CD4-positive, alpha-beta T cell treated with Interleukin-4 for 1 hour (primary cell): ENCODE measurements at places on chromosomes 12 and 14.

DNA sequence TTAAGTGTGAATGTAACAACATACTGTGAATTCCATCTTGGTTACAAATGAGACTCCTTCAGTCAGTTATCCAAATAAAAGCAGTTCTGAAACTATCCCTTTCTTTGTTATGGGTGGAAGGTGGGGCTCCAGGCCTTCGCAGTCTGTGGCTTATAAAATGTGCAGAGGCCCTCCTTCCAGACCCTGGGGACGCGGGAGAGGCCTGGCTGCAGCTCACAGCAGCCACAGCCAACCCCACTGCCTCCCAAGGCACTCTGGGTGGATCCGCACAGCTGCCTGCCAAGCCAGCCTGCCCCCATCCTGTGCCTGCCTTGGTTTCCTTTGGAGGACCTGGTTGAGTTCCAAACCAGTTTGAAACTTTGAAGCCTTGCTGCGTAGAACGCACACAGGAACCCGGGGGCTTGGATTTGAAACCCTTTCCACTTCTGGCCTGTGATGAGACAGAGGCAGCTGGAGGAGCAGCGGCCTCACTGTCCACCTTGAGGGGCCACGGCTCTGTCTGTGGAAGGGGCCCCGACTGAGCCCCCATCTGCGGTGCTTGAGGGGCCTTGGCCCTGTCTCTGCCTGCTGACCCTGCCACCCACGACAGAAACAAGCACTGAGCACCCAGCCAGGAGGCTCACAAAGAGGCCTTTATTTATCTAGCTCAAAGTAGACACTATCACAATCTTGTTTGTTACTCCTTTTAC lies 30.4 kb downstream of the CCNK start:
- no peak for DNase-seq

DNA sequence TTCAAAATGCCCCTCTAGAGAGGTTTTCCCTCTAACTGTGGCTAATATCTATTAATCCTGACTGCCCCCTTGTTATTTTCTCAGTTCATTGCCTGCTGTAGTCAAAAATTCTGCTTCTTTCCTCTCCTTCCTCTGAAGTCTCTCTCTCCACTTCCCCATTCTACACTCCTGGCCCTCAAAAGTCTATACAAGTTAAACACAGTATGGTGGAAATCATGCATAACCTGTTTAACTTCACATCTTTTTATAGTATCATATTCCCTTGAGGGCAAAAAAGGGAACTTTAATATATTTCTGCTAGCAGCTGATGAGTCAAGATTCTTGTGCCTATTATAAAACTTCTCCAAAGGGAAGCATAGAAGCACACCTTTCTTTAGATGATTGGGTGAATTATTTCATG lies 16.7 kb downstream of the GRIP1 start:
- no peak for DNase-seq

DNA sequence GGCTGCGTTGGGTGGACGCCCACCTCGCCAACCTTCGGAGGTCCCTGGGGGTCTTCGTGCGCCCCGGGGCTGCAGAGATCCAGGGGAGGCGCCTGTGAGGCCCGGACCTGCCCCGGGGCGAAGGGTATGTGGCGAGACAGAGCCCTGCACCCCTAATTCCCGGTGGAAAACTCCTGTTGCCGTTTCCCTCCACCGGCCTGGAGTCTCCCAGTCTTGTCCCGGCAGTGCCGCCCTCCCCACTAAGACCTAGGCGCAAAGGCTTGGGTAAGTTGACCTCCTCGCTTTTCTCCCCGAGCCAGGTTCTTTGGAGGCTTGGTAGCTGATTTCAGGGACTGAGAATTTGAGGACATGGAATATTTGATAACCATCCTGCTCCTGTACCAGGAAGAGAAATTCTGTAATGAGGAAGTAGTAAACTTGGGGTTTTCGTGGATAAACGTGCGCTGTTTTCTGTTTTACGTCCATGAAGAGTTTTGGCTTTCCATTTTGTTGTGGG lies 530 bp downstream of the APAF1 start:
- no peak for DNase-seq

DNA sequence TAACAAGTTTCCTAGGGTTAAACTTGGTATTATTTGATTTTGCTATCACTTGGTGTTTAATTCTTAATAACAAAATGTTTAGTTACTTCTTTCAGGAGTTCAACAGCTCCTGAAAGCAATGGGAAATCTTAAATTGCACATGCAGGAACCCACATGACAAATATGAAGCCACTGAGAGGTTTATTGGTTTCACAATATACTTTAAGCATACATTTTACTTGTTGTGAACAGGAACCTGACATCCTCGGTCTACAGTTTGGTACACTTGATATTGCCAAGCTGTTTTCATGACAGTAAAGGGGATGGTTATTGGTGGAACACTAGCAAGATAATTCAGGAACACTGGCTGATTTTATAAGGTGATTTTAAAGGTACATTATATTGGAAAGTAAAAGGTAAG lies 46.2 kb downstream of the SLC38A1 start:
- DNase-seq: peak; percentile 33

- no peak for DNase-seq
These were observed 181.1 kb downstream of the ESR2 start for GRCh38 chr14:64112867-64113678.

GRCh38 chr14:75070383-75070782 lies 942 bp downstream of the ZC2HC1C start:
- DNase-seq: no peak

DNA sequence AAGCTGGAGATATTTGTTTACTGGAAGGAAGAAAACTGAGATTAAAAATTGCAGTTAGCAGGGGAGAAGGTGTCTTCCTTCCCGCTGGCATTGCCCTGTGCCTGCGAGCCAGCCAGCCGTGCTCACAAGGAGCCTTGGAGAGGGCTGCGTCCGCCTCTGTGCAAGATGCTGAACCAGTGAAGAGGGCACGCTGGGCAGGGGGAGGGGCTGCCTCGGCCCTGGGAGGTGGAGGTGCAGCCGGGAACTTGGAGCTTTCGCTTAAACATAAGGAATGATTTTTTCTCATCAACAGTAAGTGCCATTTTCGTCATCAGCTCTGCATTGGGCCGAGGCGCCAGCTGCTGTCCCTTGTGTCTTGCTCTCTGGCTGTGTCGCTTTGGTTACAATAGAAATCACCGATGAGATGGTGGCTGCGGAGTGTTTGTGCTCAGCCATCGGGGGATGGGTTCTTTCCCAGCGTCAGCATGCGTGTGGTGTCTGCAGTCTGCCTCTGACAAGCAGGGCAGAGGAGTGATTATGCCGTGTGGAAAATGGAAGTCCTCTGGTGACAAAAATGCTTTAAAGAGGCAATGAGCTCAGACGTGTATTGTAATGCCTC lies 97.3 kb downstream of the ESR2 start:
- peak; percentile 55 for DNase-seq

GRCh38 chr12:66061557-66062289 lies 68.8 kb downstream of the LLPH start:
- DNase-seq: no peak

- DNase-seq: no peak
These were observed 128.1 kb downstream of the ITPR2 start for GRCh38 chr12:26704684-26705460.

DNA sequence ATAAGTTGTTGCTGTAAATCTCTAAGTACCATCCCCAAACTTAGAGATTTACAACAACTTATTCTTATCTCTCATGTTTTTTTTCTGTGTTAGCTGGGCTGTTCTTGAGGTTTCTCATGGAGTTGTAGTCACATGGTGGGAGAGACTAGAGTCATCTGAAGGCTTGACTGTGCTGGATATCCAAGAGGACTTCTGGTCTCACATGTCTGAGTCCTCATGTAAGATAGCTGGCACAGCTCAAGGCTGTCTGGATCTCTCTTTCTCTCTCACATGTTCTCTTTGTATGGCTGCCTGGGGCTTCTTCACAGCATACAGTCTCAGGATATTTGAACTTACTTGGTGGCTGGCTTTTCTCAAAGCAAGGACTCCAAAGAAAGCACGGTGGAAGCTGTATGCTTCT lies 63.8 kb downstream of the DACT1 start:
- DNase-seq: no peak

DNA sequence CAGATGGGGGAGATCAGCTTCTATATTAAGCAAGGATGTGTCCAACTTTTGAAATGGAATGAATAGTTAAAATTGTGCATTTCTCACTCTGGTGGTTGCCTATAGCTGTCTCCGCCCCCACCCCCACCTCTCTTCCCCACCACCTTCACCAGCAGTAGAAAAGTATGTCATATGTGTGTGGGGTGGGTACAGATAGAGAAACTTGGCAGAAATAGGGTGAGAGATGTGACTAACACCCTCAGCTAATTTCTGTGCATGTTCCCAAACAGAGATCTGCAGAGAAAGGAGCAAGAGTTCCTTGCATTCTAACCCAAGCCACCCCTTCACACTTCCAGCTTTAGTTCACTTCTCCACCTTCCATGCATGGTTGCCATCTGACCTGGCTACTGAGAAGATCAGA lies 980.1 kb downstream of the NRXN3 start:
- DNase-seq: no peak

- DNase-seq: no peak
These were observed 22.6 kb downstream of the SUDS3 start for GRCh38 chr12:118398940-118399339.

DNA sequence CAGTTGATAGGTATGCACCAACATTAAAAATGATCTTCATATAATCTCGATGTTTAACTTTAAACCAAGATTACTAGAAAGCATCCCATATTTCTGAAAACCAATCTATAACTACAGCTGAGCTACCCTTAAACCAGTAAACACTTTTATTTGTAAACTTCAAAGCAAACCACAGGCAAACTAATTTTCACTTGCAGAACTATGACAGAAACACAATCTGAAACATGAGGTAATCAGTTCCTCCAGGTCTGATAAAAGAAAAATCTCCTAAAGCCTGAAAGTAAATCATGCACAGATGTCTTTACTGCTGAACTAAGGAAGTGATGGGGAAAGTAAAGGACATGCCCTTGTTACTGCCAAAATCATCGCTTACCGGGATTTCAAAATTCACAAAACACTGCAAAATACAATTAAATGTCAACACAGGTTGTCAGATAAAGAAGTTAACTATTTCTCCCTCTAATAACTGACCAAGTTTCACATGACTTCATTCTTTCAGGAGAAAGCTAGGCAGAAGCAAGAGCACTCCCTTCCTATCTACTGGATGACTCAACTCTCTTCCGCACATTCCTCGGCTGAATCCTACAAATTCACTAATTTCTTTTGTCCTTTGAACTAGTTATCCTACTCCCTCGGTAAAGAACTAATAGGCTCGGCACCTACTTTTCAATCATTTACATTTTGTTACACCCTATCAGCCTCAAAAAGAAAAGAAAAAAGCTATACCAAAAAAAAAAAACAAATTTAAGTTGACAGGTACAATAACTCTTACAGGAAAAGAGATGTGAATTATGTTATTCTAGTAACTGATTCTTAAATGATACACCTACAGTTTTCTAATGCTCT lies 1.4 kb downstream of the EEA1 start:
- no peak for DNase-seq

DNA sequence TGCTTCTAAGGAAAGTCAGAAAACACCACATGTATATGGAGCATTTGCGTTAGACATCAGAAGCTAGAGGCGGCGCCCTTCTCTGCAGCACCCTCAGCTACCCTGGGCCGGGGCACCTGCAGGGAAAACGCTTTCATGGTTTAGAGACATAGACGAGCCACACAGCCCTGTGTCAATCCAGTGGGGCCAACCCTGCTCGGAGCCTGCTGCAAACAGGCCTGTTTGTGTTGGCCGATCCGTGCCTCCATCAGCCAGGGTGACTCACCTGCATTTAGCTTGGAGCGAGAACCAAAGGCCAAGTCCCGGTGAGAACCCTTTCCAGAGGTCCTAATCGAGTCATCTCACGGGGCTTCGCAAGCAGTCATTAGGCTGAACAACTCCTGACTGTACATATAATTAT lies 19.5 kb upstream of the FZD10 start:
- DNase-seq: no peak

DNA sequence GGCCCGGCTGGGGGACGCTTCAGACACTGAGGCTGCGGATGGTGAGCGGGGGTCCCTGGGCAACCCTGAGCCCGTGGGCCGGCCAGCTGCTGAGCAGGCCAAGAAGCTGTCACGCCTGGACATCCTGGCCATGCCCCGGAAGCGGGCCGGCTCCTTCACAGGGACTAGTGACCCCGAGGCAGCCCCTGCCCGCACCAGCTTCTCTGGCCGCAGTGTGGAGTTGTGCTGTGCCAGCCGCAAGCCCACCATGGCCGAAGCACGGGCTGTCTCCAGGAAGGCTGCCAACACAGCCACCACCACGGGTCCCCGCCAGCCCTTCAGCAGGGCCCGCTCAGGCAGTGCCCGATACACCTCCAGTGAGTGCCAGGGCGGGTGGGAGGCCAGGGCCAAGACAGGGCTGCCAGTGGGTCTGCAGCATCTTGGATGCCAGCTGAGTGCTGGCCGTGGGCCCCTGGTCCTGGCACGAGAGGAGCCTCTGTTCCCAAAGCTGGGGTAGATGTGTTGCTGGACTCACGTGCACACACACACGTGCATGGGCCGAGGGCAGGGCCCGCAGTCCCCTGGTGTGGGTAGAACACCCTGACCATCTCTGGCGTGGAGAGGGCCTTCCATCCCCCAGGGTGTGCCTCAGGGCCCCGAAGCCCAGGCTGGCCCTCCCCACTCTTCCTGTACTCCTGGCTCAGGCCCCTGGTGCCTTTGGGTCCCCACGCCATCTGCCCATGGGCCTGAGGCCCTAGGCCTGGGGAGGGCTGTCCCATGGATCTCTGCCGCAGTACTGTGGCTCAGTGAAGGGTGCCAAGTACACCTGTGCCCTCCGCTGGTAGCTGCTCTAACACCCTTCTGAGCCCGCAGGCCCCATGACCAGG lies 22.8 kb downstream of the CEP170B start:
- no peak for DNase-seq

DNA sequence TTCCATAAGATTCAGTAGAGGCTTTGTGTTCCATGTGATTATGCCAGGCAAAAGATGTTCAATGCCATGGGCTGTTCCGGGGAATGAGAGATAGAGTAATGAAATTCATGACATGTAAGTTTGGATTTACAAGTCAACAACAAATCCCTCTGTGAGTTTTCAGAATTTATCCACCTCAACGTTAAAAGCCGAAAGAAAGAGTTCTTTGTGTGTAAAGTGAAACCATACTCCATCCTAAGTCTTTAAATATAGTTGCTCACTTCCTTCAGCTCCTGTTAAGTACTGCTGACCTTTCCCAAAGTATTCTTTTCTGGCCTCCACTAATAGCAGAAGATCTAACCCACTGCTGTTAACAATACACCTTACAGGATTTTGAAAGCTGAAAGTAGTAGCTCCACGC lies 190.0 kb downstream of the TMX1 start:
- no peak for DNase-seq

- no peak for DNase-seq
These were observed 33.8 kb downstream of the GNG2 start for GRCh38 chr14:51894250-51894649.

GRCh38 chr14:68014771-68015170 lies 195.2 kb downstream of the RAD51B start:
- no peak for DNase-seq

GRCh38 chr14:100339766-100340422 lies 16.8 kb downstream of the SLC25A47 start:
- DNase-seq: no peak
